ENCODE measurements at places on chromosomes 11 and 22.

DNA sequence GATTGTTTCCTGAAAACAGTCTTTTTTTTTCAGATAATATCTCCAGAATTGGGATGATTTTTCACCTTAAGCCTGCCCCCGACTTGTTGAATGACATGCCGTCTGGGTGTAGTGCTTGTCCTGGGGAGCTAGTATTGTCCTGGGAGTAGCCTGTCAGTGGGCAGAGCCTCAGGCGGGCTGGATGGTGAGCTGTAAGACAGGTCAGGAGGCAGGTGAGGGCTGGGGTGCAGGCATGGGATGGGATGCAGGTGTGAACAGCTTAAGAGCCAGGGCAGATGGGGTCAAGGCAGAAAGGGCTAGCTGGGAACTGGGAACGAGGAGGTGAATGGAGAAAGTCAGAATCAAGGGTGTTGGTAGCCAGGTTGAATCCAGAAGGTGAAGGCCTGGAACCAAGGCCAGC, 200.2 kb downstream of the CSNK2A3 start:
- DNase-seq, result no peak

GRCh38 chr22:40522141-40522540, 114.4 kb downstream of the MRTFA start:
- no peak for DNase-seq

DNA sequence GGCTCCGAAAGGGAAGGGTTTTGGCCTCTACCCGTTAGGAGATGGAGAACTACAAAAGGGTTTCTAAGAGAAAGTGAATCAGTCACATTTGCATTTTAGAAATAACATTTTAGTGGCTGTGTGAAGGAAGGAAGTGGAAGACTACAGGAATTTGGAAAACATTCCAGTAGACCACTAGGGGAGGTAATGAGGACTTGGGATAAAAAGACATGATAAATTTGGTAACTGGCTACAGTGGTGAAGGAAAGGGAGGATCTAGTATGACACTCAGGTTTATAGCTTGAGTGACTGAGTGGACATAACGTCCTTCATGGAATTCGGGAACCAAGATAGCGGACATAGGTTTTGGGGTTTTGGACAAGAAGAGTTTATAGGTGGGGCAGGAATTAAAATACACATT, 7.0 kb upstream of the RRM1 start:
- no peak for DNase-seq

DNA sequence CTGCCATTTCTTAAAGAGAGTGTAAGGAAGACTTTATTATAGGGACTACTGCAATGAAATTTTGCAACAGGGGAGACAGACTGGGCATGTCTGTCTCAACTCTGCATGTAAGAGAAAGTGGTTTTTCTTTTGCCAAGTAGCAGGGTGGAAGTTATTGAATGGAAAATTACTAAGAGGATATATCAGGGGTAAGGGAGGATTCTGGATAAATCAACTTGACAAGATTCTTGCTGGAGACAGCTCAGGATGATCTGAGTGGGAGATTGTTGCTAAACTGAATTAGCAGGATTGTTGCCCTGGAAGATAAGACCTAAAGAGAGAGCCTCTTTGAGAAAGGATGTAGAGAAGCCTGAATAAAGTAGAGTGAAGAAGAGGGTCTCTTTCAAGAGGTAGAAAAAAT, 145.8 kb downstream of the LUZP2 start:
- DNase-seq, result no peak

DNA sequence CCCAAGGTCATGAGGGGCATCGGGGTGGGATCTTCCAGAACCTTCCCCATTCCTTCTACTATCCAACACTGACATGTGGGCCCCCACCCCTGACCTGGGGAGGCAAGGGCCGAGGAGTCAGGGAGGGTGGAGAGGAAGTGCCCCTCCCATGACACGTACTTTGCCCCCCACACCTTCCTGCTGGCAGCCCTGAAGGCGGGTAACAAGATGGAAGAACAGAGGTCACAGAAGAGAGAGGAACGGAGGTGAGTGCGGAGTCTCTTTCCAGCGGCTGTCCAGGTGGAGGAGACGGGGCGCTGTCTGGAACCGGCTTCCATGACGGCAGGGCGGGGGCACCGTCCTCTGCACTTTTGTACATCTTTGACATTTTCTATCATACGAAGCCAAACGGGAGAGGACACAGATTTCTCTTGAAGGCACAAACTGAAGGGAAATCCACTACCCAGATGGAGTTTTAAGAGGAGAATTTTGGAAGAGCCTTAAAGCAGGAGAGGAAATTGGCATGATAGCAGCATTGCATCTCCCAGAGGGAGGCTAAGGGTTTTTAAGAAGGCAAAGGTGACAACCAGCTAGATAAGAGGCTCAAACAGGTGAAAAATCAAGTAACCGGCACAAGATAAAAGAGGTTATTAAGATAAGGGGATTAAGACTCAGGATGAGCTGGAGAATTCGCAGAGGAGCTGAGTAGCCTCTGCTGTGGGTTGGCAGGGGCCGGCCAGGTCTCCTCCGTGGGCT, 16.7 kb downstream of the OSBPL5 start:
- DNase-seq, result no peak

GRCh38 chr11:42960521-42961088, 351.2 kb upstream of the API5 start:
- DNase-seq, result no peak

GRCh38 chr22:48262596-48263430, 1500.4 kb downstream of the TBC1D22A start:
- no peak for DNase-seq

- DNase-seq, result peak; percentile 38
Measured at GRCh38 chr11:125070699-125071254, 7.7 kb downstream of the SLC37A2 start.

GRCh38 chr11:45592636-45593035, 72.8 kb downstream of the CHST1 start:
- DNase-seq, result no peak

- peak; percentile 26 for DNase-seq
Measured at GRCh38 chr11:63682066-63683021, 1.0 kb downstream of the RTN3 start.

DNA sequence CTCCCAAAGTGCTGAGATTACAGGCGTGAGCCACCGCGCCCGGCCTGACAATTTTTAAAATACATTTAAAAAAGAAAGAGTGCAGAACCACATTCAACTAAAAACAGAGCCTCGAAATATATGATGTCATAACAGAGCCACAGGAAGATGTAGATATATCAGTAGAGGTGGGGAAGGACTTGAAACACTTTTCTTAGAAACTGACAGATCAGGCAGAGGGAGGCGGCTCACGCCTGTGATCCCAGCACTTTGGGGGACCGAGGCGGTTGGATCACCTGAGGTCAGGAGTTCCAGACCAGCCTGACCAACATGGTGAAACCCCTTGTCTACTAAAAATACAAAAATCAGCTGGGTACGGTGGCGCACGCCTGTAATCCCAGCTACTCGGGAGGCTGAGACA, 7.0 kb downstream of the MLC1 start:
- no peak for DNase-seq

DNA sequence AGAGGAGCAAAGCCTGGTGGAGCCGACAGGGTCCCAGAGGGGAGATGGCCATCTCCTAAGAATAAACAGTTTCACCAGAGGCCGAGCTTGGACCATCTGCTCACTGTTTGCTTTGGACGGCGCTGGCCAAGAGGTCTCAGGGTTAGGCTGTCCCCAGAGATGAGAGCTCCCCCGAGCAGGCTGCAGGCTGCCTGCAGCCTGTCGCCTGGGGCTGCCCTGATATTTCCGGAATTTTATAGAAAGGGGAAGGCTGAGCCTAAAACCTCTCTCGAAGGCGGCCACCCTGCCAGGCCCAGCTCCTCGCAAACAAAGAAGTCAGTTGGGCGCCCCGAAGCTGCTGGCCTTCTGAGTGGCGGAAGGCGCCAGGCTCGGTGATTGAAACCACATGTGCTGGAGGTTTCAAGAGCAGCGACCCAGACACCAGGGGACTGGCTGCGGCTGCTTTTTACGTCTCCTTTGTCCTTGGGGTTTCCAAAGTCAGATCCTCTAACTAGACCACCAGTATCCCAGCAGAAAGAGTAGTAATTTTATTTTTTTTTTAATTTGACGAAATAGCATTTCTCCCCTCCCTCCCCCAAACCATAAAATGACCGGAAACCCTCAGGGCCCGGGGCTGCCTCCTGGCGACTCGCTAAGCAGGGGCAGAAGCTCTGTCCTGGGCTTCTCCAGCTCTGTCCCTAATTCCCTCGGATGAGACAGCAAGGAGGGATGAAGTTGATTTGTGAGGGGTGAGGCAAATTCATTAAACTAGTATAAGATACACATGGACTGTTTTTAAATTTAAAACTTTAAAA, 57.4 kb downstream of the CLMP start:
- no peak for DNase-seq

Data from activated naive CD8-positive, alpha-beta T cell treated with anti-CD3 and anti-CD28 coated beads, Interleukin-2, amount 50 U/mL, for 24 hours (primary cell).